Stimulated activated CD8-positive, alpha-beta memory T cell treated with anti-CD3 and anti-CD28 coated beads, Interleukin-7, amount 100 ng/mL, for 48 hours (primary cell): ENCODE measurements at places on chromosomes 2 and 18.

DNA sequence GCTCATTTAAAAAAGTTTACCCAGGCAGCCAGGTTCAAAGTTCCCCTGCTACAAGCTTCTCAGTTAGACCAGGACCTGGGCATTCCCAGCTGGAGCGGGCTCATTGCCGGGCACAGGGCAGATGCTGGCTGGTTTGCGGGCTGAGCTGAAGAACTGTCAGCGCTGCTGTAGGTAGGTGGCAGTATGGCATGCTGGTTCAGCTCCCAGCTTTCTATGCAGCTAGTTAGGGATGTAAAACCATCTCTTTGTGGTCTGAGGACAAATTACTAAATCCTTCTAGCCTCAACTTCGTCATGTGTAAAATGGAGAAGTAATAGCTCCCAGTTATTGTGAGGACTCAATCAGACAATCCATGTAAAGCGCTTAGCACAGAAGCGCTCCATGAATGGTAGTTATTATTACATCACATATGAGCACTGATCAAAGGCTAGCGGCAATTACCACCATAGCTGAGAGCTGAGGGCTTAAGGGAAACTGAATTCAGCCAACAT, 2.4 kb upstream of the LDLRAD4 start:
- peak; percentile 37 for DNase-seq

DNA sequence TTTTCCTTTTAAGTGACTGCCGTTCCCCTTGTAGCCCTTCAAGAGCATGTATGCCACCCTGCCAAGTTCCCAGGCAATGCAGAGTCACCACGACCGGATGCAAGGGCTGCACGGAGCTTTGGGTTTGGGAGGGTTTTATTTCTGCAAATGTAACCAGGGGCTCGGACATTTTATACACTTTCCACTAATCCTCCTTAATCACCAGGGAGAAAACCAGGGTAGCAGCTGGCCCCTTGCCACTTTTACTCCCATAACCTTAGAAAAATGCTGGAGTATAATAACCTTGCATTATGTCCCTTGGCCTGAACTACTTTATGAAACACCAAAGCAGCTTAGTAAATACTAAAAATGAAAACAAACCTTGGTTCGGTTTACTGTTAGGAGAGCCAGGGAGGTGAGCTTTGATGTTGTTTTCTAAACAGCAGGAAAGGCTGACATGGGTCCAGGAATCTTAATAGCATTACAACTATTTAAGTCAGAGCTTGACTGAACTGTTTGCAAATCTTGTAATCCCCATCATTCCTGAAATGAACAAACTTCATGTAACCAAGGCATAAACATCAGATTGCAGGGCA, 152.8 kb upstream of the RIOK3 start:
- DNase-seq = no peak

DNA sequence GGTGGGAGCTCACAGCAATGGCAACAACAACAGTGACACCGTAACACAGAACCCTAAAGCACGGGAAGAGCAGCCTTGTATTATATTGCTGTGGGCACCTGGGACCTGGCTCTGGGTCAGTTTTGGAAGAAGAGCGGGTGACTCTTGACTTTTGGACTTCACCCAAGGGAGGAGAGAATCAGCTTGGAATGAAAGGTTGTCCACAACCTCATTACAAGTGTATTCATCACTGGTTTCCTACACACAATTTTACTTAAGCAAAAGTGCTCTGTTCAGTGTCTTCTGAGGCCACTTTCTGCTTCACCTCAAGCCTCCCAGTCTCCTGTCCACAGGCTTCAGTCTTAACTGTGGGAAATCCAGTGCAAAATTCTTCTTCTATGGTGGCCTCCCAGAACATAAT, 263.8 kb downstream of the KCNE4 start:
- no peak for DNase-seq

GRCh38 chr2:72131916-72132841, 15.5 kb downstream of the CYP26B1 start:
- DNase-seq = no peak

DNA sequence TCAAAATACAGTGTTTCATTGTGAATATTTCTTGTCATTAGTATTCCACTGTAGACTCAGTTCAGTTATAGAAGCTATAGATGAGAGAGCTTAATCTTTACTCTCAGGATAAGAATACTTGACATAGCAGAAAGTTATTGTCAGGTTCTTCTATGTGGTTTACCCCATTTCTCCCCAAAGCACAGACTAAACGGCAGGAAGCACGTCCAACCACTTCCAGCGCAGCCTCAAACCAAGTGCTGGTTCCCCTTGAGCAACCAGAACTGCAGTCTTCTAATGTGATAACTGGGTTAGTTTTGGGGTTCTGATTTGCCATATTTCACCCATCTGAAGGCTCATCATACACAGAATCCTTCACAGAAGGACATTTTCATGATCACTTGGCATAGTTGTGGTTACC, 324.7 kb downstream of the SLC8A1 start:
- no peak for DNase-seq

DNA sequence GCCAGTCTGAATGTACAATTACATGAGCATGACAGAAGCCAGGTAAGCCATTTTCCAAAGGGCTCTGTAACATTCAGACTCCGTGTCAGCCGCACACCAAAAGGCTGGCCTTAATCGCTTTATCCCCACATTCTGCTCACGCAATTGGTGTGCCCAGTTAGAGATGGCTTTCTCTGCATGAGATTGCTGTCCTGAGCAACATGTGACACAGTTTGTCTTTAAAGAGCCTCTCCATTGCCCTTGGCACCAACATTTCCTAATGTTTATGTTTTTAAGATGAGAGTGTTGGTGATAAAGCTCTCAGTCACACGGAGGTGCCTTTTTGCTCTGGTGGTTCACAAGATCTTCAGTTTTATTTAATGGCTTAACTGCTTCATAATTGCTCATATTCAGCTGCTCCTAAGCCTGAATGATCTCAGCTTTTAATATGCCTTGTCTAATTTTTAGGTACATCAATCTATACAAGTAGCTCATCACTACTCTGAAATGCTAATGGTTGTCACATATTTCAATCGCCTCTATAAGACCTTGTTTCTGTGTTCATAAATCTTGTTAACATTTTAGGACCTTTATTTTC, 164.8 kb upstream of the ACVR2A start:
- DNase-seq = no peak

- no peak for DNase-seq
These were observed 692.7 kb downstream of the SOCS6 start for GRCh38 chr18:70981400-70982140.

DNA sequence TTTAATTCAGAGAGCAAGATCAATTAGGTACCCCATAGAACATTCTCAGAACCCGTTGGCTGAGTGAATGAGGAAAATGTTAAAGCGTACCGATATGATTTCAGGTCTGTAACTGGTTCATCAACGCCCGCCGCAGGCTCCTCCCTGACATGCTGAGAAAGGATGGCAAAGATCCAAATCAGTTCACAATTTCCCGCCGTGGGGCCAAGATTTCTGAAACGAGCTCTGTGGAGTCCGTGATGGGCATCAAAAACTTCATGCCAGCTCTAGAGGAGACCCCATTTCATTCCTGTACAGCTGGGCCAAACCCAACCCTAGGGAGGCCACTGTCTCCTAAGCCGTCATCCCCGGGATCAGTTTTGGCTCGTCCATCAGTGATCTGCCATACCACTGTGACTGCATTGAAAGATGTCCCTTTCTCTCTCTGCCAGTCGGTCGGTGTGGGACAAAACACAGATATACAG, 7.3 kb downstream of the TGIF1 start:
- DNase-seq = no peak

DNA sequence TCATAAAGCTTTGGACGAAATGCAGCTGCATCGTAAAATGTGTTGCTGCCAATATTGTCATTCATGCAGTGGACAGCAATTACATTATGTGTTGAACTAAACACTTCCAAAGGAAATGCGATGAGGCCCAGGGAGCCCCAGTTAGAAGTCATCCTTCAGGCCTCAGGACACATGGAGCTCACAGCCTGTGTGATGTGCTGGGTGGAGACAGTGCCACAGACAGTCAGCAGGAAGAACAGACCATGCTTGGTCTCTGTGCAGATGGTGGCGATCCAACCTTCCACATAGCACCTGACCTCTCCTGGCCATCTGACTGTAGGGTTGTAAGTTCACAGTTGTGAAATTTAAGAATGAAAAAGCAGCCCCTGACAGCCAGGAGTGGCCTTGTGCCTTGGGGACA, 118.3 kb upstream of the ALKAL2 start:
- DNase-seq = no peak

DNA sequence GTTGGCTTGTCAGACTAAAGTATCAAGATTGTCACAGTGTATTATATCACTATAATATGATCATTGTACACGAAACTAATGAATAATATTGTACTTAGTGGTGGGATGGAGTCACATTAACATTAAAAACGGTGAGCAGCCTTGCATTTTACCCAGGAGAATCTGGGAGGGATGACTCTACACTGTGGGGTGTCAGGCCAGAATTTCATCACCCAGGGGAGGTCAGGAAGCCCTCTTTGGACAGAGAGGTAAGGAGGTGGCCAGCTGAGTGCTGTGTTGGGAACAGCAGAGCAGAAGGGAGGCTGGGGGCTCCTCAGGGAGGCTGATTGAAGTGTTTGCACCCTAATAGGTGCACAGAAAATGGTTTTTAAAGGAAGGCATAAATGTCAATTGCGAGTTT, 33.0 kb downstream of the CDCA7 start:
- DNase-seq = no peak

GRCh38 chr2:100880730-100881129, 60.8 kb downstream of the NPAS2 start:
- no peak for DNase-seq

- DNase-seq = no peak
These were observed 88.8 kb upstream of the NYAP2 start for GRCh38 chr2:225310745-225311144.

DNA sequence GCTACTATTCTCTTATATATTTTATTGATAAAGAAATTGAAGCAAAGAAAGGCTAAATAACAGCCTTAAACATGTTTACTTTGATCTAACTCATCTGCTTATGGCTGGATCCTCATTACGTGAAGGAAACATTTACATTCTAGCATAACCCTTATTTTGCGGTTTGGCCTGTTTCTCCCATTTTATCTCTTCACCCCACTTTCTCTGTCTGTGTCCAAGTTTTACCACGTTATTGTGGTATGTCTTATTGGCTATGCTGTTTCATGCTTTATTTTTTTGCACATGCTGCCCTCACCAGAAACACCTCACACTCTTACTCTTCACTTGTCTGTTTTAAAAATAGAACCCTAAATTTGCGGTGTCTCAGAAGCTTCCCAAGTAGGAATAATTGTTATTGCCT, 78.5 kb downstream of the RPIA start:
- DNase-seq = no peak

DNA sequence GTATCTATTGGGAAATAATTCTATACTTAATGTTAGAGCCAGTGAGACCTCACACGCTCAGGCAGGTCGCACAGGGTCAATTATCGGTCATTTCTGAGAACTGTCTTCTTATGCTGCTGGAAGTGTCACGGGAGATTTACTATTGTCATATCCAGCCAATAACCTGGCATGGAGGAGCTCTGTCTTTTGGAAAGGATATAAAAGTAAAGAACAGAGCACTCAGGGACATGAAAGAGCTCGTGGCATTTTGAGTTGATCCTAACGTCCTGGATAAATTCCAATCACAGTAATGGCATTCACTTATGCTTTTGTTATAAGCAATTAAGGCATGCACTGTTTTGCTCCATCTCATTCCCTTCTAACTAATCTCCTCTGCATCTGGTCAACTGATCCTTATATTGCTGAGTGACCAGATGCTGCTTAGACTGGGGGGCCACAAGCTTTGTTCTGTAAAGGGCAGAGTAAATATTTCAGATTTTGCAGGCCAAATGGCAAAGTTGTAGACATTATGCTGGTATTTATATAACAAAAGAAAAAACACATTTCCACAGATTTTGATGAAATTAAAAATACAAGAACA, 453.5 kb upstream of the SMIM21 start:
- DNase-seq = no peak

DNA sequence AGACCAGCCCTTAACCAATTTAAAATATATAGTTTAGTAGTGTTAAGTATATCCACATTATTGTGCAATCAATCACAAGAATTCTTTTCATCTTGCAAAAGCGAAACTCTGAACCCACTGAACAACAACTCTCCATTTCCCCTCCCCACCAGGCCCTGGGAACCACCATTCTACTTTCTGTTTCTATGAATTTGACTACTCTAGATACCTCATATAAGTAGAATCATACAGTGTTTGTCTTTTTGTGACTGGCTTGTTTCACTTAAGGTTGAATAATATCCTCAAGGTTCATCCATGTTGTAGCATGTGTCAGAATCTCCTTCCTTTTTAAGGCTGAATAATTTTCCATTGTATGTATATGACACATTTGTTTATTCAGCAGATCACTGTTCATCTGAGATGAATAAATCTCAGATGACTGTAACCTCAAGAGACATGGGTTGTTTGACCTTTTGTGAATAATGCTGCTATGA, 8.1 kb upstream of the SOS1 start:
- DNase-seq = no peak
